ENCODE measurements at places on chromosomes 11 and 22. TPM values are rescaled to one million over a fixed set of nuclear protein-coding genes. Genes with fewer than 3 reads are reported as not detected.

HYLS1 gene
- total RNA-seq, result 11.9 TPM

NEU3 gene
- 3.4 TPM for total RNA-seq

RNF215 gene
- total RNA-seq, result 20.2 TPM

GAL3ST3 gene
- not detected for total RNA-seq
